GM03348 (cell line): ENCODE measurements at places on chromosomes 3 and 15.

DNA sequence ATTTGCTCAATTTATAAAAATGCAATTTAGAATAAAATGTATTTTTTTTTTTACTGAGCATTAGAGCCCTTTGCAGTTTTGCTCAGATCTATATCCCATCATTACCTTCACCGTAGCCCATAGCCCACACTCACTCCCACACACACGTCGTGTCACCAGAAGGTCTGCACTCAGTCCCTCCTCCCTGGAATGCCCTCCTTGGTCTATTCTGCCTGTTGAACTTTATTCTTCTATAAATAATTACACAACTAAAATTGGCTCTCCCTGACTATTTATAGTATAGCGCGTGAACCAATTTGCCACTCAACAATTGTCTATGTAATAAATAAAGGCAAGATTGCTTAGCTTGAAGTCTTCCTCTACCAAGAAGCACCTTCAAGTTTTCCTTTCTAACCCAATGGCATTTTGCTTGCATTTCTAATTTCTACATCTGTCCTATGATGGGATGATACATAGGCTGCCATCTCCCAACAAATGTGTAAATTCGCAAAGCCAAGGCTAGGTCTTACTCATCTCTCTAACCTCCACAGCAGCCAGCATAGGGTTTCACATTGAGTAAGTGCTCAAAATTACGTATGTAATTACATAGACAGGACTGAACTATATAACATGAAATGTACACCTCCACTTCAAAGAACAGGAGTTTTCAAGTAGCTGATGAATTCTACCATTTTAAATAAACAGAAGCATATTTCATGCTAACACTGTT lies 172.0 kb upstream of the HES1 start:
- DNase-seq, result no peak

- no peak for DNase-seq
Measured at GRCh38 chr3:1532935-1533606, 440.2 kb downstream of the CNTN6 start.

GRCh38 chr3:130825762-130826299 lies 68.1 kb upstream of the ATP2C1 start:
- DNase-seq, result no peak

DNA sequence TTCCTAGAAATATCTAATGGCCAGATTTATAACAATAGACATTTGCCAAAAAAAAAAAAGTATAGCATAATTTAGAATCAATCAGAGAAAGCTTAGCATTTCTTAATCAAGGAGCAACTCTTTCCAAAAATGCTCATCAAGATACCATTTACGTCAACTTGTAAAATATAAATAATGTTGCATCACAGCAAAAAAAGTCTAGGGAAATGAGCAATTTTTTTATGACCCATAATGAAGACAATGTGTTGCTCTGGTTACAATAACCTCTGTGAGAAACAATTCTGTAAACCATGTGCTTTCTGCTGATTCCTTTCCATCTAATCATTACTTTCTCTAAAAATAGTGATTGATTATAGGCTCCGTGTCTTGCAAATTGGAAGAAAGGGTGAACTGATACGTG lies 36.3 kb downstream of the KBTBD8 start:
- DNase-seq, result no peak

- DNase-seq, result no peak
Measured at GRCh38 chr15:67755264-67755663, 70.0 kb upstream of the SKOR1 start.

DNA sequence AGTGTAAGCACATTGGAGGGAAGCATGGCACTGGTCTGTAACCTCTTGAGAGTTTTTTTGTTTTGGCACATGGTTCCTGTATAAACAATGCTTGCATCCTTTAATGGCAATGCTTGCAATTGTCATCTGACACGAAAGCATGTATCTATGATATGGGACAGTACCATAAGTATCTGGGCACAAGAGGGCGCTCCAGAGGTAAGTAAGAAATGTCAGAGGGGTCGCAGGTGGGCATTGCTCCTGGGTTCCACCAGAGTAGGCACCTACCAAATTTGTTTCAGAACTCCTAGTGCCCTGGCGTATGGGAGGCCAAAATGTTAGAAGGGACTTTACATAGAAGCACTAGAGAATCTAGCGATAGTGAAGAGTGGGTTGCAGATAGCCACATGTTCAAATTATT lies 58.7 kb upstream of the BCHE start:
- no peak for DNase-seq

DNA sequence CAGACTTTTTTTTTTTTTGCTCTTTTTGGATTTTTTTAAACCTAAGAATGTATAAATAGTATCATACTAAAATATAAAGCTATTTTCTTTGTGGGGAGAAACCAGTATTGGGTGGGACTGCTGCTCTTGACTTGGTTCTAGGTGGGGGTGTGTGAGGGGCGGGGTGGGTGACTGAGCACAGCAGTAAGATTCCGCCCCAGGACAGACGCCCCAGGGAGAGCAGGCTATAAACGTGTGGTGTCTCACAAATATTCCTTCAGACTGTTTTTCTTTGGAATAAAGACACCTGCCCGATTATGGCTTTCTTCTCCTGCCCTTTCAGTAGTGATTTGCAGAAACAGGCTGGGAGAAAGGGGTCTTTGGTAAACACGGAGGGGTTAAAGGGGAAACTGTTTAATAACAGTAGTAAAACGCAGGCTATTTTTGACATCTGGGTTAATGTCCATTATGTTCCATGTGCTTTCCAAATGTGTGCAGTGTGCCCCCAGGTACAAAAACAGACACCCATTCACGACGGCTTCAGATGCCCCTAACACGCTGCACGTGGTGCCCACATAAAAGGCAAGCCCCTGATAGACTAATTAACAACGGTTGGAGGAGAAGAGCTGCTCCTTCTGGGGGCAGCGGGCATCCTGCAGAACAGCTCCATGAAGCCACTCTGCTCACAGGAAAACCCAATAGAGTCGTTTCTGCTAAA lies 28.6 kb upstream of the WNT5A start:
- DNase-seq, result no peak

DNA sequence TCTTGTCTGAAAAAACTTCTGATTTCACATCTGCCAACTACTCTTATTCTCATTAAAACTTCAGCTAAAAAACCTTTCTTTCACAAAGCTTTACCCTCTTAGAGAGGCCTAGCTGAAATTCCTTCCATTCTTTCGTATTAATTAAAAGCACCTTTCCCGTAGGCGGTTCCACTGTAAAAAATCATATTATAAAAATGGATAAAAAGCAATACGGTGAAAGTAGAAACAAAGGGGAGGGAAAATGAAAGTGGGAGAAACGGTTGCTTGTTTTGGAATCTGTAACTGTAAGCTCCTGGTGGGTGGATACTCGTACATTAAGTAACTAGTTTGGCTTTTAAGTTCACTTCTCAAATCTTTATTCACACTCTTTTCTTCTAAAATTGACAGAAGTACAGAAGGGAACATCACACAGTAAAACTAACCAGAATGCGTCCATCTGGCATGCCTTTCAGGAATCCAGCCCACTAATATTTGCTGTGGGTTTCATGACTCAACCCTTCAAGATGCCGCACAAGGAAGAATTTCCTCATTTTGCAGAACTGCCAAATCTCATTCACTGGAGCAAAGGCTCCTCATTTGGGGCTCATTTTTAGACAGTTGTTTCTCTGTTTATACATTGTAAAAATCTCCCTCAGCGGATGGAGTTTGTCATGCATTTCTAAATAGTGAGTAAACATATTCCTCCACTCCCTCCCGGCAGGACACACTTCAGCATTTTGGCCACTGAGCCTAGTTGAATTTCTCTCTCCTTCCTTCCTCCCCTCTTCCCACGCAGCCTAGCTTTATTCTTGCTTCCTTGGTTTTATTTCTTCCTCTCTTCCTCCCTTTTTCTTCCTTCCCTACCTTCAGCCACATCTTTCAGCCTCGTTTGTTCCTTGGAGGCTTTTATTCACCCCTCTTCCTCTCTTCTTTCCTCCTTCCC lies 419.5 kb upstream of the NAALADL2 start:
- DNase-seq, result peak; percentile 67

DNA sequence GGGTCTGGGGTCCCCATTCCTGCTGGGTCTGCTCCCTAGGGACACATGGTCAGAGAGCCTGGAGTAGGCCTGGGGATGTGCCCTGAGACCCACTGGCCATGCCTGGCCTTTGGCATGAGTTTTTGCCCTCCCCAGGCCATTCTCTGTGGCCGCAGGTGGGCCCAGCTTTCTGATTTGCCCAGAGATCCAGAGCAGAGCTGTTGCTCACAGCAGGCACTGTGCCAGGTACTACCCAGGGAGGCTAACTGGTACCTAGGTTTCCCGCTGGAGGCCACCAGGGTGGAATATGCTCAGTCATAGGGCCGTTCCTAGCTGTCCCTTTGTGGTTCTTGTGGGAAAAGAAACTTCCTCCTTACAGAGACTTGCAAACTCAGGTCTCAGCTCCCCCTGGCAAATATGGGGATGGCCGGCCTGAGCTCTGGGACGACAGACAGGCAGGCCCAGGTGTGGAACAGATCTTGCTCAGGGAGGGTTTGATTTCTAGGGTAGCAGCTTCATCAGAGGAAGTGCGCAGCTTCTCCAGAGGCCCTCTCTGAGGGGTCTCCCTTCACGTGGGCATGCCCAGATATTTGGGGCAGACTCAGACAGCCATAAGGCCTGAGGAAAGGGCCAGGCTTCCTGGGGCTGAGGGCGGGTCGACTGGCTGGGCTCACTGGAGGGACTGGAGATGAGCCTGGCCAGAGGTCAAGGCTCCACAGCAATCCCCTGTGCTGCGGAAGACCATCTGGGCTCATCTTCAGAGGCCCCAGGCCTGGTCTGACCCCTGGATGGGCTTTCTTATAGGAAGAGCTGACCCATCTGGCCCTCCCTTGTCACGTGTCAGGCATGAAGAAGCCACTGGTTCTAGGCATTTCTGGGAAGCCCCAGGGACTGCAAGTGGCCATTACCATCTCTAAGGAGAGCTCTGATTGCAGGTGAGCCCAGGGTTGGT lies 28.0 kb downstream of the ACAA1 start:
- DNase-seq, result no peak

DNA sequence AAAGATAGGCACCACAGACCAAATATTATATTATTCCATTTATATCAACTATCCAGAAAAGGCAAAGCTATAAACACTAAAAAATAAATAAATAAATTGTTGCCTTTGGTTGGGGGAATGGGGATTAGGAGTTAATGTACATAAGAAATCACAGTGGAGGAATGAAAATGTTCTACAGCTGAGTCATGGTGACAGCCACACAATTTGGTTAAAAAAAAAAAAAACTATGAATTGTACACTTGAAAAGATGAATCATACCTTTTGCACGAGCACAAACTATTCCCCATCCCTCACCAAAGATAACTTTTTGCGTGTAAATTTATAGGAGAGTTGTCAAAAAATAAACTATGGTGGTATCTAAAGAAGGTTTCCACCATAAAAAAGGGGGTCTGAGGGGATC lies 103.2 kb downstream of the TBC1D5 start:
- peak; percentile 23 for DNase-seq

DNA sequence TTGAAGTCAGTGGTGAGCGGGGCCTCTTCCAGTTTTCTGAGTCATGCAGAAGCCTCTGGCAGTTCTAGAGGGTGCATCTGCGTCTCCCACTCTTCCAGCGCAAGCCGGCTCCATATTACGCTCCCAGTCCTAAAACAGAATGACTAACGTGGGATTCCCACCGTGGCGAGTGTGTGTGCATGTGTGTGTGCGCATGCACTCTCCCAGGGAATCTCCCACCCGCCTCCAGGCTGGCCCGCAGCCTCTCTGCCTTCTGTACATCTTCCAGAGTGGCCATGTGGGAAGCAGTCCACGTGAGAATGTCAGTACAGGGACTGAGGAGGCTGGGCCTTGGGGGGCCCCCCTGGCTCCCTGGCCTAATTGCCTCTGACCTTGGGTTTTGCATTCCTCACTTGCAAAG lies 87.7 kb downstream of the LSM3 start:
- DNase-seq, result peak; percentile 87
